HFFc6 (cell line): ENCODE measurements at places on chromosomes 12 and 14.
A peak's percentile ranks its signal among the peaks of the same experiment; 100 is the strongest.

DNA sequence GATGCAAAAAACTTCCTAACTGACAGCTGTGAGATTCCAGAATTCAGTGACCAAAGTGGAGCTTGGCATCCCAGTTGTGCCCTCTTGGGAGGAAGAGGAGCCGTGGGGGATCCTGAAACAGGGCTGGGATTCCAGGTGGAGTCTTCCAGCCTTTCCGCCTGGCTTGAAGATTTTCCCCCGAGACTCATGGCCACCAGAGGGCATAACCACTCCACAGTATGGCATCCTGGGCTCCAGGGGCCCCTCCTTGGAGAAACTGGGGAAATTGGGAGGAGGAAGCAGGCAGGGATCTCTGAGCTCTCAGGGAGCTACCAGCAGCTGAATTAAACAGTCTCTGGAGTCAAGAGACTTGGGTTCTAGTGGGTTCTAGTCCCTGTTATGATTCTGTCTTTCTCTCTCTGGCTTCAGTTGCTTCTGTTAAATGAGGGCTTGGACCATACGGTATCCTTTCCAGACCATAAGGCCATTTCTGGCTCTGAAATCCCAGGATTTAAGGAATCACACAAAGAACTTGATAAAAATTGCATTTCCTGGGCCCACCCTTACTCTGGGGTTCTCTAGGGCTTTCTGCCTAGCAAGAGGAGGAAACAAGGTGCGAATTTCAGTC is 2.6 kb upstream of the TAMALIN start:
- DNase-seq, result peak; percentile 44

- no peak for DNase-seq
These were observed 30.8 kb downstream of the RIMBP2 start for GRCh38 chr12:130685250-130685787.

GRCh38 chr14:55448141-55448614 is 7.8 kb upstream of the TBPL2 start:
- DNase-seq, result peak; percentile 97

- no peak for DNase-seq
These were observed 40.8 kb downstream of the SENP1 start for GRCh38 chr12:48065041-48065440.

DNA sequence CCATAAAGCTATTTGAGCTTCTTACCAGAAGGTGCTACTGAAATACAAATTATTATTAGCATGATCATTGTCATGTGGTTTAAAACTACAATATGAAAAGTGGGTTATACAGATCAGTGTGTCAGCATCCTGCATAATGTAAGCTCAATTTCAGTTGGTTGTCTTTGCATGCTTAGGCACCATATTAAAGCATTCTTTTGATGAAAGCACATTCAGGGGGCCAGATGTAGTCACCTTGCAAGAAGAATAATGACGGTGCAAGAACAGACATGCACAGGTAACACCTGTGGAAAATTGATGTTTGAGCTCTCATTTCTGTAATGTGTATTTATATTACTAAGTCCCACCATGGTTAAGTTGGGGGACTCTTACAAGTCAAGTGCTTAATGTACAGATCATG is 123.9 kb downstream of the PAX9 start:
- DNase-seq, result no peak

GRCh38 chr14:97642631-97643030 is 845.4 kb downstream of the VRK1 start:
- no peak for DNase-seq

- DNase-seq, result peak; percentile 72
These were observed 3.3 kb downstream of the COL2A1 start for GRCh38 chr12:48000878-48001504.
